ENCODE measurements at places on chromosomes 7 and 10.

- DNase-seq, result no peak
These were observed 56.4 kb upstream of the CAV2 start for GRCh38 chr7:116443101-116443523.

DNA sequence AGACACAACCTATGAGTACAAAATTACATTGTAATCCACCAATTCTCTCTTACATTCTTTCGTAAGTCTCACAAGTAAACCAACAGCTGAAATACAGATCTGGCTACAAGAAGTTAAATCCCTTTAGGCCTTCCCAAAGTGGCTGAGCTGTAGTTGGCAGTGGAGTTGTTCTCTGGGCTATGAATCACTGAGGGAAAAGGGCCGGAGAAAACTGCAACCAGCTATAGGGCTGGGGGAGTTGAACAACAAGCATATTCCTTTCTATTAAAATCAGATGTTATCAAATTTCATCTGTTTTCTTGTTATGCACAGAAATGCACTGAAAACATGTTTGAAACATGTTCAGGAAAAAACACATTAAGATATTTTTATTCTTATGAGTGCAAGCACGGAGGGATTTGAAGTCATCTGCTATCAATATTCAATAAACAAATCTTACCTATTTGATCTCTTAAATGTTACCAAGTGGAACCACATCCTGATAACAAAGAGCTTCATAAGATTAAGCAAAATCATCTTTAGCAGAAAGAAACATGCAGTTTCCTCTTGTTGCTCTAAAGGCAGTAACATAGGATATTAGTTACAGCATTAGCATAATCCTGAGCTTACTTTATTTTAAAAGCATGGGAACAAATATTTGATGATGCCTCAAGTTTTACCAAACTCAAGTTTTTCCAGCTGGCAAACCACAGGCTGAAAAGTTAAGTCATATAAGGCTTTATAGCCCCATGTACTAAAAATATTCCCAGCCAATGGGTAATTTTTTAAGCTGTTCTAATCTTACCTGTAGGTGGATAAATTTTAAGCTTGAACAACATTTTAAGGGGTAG, 212.7 kb downstream of the TAX1BP1 start:
- DNase-seq, result no peak

GRCh38 chr7:133411395-133411794, 158.5 kb downstream of the EXOC4 start:
- DNase-seq, result no peak

- DNase-seq, result no peak
These were observed 95.0 kb upstream of the POM121L12 start for GRCh38 chr7:52940481-52940880.

GRCh38 chr7:132075515-132075914, 500.8 kb downstream of the PLXNA4 start:
- DNase-seq, result no peak

- no peak for DNase-seq
These were observed 105.8 kb downstream of the SEMA3A start for GRCh38 chr7:84088802-84089201.

GRCh38 chr10:13739183-13739582, 152.4 kb downstream of the PRPF18 start:
- no peak for DNase-seq

GRCh38 chr7:42624471-42624870, 287.4 kb downstream of the C7orf25 start:
- no peak for DNase-seq

DNA sequence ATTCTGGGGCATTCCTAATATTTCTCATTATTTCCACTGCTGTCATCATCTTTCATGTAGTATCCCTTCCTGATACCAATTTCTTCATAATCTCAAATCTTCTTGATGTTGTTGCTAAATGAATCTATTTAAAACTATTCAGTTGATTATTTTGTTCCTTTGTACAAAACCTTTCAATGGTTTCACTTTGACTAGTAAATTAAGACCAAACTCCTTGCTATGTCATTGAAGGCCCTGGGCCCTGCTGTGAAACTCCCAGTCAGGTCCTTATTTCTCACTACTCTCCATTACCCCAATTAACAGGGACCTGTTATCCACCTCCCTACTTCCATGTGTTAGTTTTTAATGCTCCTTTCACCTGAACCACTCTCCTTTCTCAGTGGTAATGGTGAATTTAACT, 97.0 kb downstream of the CTTNBP2 start:
- DNase-seq, result no peak

DNA sequence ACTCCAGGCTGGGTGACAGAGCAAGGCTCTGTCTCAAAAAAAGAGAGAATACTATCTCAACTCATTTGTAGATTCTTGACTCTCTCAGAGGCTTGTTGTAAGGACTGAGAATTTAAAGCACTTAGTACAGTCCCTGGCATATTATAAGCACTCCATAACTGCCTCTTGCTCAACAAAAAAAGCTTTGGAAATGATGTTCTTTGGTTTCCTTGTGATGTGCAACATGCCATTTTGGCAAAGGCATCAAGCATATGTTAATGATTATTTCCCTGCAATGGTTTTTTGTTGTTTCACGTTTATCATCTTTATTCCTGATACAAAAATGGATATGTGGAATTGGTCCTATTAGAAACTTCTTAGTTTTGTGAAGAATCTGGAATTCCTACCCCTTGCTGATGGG, 15.7 kb downstream of the NOLC1 start:
- no peak for DNase-seq

DNA sequence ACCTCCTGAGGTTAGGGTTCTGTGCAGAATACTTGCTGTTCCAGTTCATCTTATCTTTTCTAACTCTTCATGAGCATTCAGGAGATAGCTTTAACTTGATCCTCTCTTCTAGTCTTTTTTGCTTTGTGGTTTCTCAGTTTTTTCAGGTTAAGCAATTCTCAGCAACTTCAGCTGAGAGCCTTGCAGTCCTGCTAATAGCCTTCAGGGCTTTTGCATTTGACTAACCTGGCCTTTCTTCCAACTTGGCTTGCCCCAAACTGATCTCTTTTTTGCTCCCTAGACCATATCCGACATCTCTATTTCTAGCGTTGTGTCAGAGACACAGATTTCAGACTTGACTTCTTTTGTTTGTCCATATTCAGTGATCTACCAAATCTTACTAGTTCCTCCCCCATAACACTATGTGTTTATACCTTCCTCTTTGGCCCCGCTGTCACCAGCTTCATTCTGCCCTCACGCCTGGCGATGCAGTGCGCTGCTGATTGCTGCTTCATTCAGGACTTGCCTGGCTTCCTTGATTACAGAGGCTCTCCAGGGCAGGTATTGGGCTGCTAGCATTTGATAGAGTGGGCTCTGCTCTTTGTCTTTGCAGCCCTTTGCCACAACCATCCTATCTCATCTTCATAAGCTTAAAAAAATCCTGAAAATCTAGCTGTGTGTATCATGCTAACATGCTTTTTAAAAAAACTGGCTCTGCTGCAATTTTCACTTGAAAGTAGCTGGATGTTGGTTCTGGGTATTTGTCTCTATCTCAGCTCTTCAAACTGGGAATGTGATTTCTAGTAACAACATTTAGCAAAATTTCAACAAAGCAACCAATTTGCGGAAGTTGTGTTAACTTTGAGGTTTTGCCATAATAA, 9.6 kb downstream of the CUL1 start:
- DNase-seq, result no peak

DNA sequence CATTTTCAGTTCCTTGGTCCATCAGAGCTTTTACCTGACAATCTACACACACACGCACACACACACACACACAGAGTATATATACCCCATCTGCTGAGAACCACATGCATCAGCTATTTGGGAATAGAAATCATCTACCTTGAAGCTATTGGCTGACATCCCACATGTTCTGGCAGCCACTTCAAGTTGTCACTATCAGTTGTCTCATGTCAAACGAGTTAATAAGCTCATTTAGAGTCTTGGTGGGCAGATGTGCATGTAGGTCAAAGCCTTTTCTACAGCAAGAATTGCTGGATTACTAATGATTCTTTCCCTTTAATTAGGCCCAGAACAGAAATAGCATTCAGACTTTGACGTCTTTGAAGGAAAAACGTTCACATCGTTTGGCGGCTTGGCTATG, 36.8 kb downstream of the COL28A1 start:
- no peak for DNase-seq

DNA sequence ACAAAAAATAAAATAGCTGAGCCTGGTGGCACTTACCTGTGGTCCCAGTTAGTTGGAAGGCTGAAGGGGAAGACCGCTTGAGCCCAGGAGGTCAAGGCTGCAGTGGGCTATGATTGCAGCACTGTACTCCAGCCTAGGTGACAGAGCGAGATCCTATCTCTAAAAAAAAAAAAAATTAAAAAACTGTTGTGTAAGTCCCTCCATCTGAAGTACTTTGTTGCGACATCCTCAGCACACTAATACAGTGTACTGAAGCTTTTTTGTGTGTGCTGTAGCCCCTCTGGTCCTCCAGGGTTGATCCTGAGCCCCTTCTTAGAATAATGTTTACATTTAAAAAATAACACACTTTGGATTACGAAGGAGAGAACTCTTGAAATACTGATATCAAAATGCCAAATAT, 71.3 kb downstream of the PFKFB3 start:
- no peak for DNase-seq

DNA sequence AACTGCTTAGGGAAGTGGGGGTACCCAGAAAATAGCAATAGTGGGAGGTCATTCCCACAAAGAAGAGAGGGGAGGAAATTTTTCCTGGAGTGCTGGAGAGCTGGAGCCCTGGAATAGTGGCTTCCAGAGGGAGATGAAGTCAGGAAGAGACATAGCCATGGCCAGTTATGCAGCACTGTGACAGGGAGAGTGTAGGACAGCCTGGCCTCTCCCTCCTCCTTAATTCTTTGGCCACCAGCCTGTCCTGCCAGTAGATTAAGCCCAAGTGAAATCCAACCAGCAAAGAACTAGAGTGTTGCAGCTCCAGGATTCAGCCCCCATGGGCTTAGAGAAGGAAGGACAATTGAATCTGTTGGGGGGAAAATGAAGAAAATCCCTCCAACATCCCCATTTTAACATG, 130.5 kb downstream of the HDAC9 start:
- DNase-seq, result no peak

DNA sequence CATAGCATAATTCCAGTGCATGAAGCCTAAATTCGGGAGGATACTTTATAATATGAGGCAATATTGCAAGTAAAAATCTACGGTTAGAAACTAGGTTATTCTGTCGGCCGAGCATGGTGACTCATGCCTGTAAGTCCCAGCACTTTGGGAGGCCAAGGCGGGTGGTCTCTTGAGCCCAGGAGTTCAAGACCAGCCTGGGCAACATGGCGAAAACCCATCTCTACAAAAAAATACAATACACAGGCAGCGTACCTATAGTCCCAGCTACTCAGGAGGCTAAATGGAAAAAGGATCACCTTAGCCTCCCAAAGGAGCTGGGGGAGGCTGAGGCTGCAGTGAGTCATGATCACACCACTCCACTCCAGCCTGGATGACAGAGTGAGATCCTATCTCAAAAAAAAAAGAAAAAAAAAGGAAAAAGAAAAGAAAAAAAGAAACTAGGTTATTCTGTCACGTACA, 14.2 kb downstream of the SKAP2 start:
- no peak for DNase-seq

DNA sequence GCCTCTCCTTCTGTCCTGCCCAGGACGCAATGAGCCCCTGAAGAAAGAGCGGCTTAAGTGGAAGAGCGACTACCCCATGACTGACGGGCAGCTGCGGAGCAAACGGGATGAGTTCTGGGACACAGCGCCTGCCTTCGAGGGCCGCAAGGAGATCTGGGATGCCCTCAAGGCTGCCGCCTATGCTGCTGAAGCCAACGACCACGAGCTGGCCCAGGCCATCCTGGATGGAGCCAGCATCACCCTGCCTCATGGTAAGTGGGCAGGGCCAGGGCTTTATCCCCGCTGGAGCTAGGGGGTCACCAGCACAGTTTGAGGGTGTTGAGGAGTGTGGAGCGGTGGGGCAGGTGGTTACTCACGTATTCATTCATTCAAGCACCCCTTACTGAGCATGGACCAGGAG, 4.7 kb upstream of the ANKRD2 start:
- no peak for DNase-seq

DNA sequence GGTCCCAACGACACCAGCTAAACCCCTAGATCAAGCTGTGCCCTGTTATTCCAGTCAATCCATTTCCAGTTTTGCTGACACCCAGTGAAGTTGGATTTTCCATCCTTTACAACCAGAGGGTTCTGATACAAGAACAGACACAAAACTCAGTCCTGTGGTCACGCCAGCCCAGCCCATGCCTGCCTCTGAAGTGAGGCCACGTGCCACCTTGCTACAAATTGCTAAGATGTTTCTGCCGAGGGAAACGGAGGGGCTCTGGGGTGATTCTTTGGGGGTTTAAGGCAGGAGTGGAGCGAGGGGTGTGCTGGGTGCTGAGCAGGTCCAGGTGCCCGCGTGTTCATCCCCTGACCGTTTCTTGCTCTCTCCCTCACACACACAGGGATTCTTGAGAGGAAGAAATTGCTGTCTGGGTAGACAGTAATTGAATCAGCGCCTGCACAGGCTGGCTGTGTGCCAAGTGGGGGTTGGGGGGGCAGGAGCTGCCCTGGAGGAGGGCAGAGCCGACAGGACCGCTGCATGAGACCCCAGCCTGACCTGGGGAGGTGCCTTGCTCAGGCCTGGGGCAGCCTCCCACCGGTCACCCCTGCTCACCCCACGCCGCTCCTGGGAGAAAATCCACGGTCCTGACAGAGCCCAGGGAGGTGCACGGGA, 38.1 kb downstream of the ADAP1 start:
- no peak for DNase-seq

GRCh38 chr10:81876253-81877077, 1.5 kb downstream of the NRG3 start:
- DNase-seq, result peak; percentile 74

DNA sequence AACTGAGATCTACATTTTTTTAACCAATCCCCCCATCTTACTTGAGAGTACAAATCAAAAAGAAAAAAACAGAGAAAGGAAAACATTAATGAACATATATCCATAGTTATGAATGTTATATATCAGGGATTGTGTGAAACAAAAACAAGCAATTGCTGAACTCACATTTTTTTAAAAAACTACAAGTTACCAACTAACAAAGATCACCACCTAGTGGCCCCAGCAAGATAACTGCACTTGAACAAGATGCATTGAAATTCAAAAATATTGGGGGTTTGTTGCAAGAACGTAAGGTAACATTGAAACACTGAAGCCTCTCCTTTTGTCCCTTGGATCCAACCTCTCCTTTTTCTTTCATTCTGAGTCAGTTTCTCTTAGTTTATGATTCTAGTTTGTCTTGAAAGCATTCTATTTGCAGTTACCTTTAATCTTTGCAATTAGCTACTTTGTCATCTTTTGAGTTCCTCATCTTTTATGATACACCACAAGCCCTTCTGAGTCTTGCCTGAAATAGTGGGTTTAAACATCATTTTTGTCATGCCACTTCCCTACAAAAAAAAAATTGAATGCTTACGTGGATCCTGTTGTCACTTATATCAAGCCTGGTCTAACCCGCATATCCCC, 87.3 kb upstream of the TES start:
- no peak for DNase-seq

DNA sequence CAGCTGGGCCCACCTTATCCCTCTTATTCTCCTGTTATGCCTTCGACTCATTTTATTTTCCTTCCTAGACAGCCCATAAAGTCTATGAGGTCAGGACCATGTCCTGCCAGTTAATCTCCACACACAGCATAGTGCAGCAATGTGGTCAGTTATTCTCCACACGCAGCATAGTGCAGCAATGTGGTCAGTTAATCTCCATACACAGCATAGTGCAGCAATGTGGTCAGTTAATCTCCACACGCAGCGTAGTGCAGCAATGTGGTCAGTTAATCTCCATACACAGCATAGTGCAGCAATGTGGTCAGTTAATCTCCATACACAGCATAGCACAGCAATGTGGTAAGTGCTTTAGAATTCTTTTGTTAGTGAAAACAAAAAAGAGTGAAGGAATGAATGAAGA, 77.8 kb downstream of the TEX36 start:
- no peak for DNase-seq

GRCh38 chr7:4203626-4204512, 478.2 kb upstream of the FOXK1 start:
- DNase-seq, result no peak

Measured in NCI-H1048 (cell line).